CD4-positive, alpha-beta T cell treated with Interleukin-6 for 4 hours (primary cell): ENCODE measurements at places on chromosomes 3 and 15.

DNA sequence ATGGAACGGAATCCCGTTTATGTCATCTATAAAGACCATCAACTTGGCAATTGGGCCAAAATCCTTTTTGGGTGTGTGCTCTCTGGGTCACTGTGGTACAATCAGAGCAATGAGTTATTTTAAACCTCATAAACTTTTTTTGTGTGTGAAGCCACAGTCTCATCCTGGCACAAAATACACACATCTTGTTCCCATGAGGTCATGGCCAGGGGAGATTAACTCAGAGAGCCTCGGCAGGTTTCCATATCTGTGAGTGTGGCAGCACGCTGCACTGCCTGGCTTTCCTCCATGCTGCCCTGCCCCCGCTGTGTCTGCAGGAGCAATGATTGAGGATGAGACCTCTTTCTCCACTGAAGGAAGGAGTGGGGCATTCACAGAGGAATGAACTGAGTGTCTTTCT is 54.0 kb upstream of the DLG1 start:
- no peak for DNase-seq

DNA sequence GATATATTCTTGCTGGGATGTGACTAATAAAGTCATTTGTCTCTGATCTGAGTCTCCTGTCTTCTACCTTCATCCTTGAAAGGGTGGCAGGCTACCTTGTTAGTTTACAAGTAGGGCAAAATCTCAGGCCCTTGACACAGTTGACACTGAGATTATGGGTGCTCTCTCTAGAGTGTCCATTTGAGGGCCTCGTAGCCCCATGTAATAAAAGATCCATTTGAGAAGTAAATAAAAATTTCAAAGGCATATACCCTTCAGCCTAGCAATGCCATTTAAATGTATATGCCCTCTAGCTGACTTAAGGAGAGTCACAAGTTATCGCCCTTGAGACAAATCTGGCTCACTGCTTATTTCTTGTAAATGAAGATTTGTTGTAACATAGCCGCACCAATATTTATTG is 98.6 kb downstream of the TCF12 start:
- no peak for DNase-seq

- no peak for DNase-seq
Measured at GRCh38 chr3:17129556-17129955, 244.8 kb downstream of the PLCL2 start.

DNA sequence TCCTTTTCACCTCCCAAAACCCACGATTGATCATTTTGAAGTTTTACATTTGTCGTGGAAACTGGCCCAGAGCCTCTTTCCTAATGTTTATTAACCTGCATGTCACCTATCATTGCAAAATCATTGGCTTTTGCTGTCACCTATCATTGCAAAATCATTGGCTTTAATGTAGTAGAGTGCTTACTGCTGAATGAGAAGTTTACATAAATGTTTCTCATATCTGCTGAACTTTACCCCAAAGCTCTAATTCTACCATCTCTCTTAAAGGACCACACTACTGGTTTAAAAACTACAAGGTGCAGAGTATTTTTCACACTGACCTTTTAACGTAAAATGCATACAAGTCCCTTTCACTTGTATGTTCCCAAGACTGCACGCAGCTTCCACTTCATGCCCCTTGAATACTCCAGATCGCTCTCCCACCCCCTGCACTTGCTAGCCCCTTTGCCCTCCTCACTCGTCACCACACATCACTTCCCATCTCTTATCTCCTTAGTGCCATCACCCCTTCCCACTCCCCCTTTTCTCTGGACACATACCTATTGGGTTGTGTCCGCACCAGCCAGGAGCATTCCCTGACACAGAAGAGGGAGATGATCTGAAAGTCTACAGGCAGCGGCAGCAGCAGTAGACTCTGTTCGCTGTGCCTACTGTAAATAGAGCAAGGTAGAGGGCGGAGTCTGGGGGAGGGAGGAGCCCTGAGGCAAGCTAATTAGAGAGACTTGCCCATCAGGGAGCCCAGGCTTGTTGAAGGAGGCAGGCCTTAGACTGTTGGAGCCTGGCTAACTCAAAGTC is 30.2 kb upstream of the ATOSA start:
- no peak for DNase-seq

DNA sequence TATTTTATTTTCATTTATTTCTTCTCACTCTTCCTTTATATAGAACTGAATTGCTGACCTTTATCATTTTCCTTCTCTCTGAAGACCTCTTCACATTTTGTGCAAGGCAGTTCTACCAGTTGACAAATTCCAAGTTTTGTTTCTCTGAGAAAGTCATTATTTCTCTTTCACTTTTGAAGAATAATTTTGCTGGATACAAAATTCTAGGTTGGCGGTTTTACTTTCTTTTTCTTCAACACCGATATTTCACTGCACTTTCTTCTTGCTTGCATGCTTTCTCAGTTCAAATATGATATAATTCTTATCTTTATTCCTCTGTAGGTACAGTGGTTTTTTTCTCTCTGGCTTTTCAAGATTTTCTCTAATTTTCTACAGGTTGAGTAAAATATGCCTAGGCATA is 15.9 kb downstream of the RFX7 start:
- DNase-seq: no peak

GRCh38 chr3:66406163-66406562 is 94.7 kb downstream of the LRIG1 start:
- DNase-seq: no peak

DNA sequence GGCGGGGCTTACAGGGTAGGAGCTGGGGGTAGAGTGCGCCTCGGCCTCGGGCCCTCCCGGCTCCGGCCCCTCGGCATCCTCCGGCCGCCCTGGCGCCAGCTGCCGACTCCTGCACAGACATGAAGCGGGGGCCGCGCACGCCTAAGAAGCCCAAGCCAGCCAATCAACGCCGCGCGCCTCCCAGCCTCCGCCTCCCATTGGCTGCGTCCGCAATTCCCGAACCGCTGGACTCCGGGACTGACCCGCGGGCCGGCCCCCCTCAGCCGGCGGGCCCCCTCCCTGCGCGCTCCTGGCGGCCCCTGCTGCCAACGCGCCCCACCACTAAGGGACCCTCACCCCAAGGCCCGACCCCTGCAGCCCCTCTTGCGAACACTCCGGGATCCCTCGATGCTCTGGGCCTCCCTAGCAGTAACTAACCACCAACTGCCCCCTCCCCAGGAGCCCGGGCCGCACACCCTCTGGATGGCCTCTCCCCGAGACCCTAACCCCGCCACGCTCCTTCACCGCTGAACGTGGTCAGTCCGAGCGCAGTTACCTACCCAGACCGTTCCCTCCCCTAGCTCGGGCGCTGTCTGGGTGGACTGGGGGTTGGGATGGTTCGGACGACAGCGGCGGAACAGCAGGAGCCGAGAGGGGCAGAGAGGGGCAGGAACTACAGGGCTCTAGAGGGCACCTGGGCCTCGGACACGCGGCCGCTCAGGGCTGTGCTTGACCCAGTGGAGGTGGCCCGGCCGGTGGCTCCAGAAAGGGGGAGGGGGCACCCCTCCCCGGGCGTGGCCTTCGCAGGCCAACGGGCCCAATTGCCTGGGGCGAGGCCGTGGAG is 5.0 kb downstream of the GATA2 start:
- peak; percentile 32 for DNase-seq
